HT1080 (cell line): ENCODE measurements at places on chromosomes 3 and 15. TPM values are rescaled to one million over a fixed set of nuclear protein-coding genes. Genes with fewer than 3 reads are reported as not detected.

- DNase-seq = no peak
Measured at GRCh38 chr3:127370906-127371305, 83.1 kb upstream of the PRR20G start.

DNA sequence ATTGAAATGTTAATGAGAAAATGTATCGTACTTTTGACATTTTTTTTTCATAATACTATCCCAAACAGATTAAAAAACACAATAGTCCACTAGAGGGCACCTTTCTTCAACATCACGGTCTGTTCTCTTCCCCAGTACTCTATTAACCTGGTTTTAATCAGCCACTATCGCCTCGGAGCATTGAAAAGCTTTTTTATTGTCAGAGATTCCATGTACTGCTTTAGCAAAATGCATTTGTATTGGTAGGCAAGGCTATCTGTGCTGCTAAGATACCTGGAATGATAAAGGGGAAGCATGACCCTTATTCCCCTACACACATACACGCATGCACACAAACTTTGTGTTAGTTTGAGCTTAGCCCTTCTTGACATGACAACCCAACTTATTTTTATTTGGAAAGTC, 160.1 kb upstream of the IL12A start:
- DNase-seq = peak; percentile 64

- no peak for DNase-seq
Measured at GRCh38 chr15:91384189-91384730, 284.2 kb downstream of the SV2B start.

DNA sequence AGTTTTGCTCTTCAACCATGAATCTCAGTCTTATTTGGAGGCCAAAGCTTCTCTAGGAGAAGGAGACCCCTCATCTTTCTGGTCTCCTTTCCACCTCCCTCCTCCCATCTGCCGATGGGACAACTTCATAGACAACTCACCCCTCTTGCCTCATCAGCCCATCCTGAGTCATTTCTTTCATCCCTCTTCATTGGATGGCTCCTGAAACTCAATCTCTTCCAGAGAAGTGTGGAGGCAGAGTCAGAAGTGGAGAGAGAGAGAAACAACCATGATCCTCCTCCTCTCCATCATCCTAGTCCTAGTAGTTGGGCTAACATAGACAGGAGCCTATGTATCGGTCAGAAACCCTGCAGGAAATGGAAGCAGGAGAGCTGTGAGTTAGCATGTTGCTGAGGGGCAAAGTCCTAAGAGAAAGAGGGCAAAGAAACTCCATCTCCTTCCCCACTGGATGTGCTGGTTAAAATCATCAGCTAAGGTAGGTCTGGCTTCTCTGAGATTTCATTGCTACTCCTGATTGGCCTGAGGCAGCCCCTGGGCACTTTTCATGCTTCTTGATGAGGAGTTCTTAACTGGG, 21.3 kb upstream of the HCN4 start:
- peak; percentile 30 for DNase-seq

Gene IMPG2
- total RNA-seq = 0.03 TPM in 1 of 2 replicates, not detected in the other

Gene CMTM8
- total RNA-seq = 3.2 and 10.4 TPM in 2 replicates
